ENCODE measurements at places on chromosomes 1 and 21.

DNA sequence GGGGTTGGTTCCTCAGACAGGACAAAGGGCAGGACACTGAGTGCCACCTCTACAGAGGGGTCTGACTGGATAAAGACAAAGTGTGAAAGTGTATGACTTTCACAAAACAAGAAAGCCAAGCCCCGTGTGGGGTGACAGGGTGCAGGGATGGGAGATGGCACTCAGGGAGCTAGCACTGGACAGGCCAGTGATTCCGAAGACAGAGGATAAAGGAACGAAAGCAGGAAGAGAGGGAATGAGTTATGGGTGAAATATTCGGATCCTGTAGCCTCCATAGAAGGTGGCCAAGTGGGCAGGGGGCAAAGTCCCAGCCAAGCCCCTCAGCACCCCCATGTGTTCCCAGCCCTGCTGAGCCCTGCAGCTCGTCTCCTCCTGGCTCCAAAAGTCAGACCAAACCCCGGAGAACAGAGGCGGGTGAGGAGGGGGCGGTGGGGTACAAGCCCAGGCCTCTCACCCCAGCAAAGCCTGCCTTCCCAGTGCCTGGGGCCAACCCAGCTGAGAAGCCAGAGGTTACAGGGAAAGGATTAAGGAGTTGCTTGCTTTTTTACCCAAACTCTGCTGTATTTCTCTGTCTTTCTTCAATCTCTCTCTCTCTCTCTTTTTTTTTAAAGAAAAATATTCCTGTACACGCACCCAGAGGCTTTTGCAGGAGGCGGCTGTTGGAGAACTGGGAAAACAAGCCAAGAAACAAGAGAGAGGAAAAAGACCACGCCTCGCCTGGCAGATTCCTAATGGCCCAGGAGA lies 14.0 kb upstream of the WASF2 start:
- DNase-seq, result no peak

DNA sequence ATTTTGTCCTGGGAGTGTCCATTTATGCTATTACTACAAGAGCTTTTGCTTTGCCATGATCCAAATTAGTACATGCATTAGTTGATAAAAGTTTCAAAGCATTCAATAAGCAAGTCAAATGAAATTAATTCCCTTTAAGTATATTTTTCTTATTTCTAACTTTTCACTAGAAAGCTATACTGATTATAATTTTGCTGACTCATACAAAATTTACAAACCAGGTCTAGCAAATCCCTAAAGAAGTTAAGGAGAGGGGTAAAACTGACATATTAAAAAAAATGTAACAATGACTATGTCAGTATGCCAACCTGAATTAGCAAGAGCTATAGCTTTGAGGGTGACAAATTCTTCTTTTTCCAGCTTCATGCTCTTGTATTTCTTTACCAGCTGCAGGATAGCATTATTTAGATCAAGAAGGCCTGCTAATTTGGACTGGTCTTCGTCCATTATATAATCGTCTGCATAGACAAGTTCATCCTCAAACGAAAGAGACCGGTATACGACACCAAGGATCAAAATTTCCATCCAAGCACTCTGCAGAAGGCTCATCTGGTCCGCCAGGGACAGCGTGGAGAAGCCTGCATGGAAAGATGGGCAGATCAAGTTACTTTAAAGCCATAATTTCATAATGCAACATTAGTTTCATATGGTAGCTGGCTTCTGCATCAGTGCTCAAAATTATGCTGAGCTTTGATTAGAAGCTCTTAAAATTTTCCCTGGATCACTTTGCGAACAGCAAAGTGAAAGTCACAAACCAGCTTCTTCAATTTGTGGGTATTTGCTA lies 95.8 kb upstream of the USH2A start:
- no peak for DNase-seq

DNA sequence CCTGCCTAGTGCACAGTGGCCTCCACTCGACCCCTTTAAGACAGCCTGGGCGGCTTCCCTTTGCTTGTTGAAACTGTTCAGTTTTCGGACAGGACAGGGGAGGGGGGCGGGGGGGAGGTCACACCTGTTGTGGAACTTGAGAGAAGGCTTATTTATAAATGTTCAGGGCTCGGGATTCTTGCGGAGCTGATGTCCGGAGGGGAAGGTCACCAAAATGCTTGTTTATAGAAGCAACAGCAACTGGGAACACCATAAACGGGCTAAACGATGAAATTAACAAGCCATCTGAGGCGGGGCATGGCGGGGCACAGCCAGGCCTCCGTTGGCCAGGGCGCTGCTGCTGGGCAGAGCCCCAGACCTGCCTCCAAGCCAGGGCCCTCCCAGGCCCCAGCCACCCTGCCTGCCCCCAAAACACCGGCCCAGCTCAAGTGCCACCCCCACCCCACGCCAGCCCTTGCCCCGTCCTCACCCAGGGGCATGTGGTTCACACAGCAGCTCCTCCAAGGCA lies 59.8 kb upstream of the CASZ1 start:
- no peak for DNase-seq

DNA sequence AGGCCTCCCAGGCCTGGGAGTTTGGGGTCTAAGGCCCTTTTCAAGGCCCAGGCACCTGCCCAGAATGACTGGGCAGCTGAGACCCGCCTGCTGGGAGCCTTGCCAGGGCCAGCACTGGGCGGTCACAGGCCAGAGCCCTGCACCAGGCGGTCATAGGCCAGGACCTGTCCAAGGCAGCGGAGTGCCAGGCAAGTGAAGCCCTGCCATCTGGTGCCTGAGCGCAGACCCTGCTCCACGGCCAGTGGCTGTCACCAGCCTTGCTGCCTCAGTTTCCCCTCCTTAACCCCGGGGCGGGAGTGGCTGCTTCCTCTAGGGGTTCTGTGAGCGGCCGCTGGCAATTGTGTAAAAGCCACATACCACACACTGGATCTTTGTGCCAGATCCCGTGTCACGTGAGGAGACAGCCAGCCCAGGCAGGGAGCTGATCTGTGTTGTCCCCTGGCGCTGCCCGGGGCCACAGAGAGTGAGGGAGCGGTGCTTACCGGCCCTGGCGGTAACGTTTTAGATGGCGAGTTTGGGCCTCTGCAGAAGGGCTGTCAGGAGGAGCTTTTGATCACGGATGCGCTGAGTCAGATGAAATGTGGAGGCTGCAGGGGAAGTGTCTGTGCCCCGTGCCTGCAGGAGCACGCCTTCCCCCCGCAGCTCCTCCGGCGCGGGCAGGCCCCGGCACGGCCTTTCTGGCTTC lies 4.6 kb downstream of the COL18A1 start:
- DNase-seq, result no peak

GRCh38 chr21:41338455-41338854 lies 21.9 kb downstream of the FAM3B start:
- no peak for DNase-seq

GRCh38 chr1:246681900-246682895 lies 42.0 kb upstream of the SCCPDH start:
- no peak for DNase-seq

- no peak for DNase-seq
These were observed 328.0 kb upstream of the B3GALT2 start for GRCh38 chr1:193514397-193514796.

- DNase-seq, result no peak
These were observed 1.4 kb downstream of the LDLRAD1 start for GRCh38 chr1:54016343-54017282.

- no peak for DNase-seq
These were observed 391.4 kb downstream of the MRPL39 start for GRCh38 chr21:25215698-25216384.

GRCh38 chr1:202202500-202203168 lies 9.0 kb downstream of the LGR6 start:
- DNase-seq, result no peak

- DNase-seq, result no peak
These were observed 1.4 kb upstream of the TNFRSF1B start for GRCh38 chr1:12165342-12165741.

GRCh38 chr1:86714561-86715244 lies 10.3 kb downstream of the SH3GLB1 start:
- DNase-seq, result no peak

DNA sequence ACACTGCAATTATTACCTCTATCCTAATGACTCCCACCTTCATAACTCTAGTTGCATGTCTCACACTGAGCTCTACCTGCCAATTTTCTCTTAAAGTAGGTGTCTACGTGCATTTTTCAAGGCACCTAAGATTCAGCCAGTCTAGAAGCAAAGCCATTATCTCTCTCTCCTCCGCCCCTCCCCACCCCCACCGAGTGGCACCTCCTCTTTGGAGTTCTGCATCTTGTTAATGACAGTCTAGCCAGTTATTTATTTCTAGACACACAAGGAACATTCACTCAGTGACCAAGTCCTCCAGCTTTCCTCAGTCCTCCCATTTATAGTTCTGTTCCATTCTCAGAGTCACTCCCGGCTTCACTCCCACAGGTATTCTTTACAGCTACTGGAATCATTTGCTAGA lies 47.6 kb downstream of the ASTN1 start:
- no peak for DNase-seq

DNA sequence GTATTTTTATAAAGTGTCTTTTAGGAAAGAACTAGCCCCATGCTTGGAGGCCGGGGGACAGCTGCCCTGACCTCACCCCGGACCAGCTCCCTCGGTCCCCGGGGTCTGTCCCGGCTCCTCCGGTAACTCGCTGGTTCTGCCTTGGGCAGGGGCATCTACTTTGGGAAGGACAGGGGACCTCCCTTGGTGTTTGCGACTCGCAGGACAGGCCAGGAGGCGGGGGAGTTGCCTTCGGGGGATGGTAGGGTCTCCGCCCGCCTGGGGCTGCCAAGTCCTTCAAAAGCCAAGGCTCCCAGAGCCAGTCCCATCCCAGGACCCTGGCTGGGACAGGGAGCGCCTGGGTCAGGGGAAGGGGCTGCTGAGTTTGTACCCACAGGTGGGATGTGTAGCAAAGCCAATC lies 157.9 kb downstream of the PEX14 start:
- DNase-seq, result no peak

DNA sequence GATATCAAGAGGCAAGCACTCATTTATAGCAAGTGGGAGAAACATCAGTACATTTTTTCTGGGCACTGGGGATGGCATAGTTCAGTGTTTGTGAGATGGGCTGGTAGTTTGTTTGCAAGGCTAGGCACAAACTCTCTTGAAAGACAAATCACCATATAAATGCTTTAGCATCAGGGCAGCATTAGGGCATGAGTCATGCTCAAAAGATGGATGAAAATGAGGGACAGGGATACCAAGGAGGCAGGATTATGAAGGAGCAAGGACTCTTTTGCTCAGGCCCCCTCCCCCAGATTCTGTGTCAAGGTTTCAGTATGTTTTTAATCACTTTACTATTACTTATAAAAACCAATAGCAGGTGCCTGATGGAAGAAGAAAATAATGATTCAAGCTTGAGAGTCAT lies 43.9 kb upstream of the CAMK1G start:
- DNase-seq, result no peak

DNA sequence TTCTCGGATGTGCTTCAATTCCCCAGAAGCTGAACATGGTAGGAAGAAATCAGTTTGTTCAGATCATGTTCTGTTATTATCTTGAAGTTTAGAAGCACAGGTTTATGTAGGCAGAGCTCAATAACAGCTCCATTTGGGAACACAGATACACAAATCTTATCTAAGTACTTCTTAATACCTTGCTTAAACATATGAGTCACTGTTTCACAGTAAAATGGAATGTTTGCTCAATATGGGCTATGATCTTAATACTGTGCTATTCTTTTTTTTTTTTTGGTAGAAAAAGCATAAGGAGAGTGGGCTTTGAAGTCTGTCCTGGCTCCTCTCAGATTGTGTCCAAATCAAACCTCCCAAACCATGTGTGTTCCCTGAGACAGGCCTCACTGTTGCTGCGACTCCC lies 13.4 kb downstream of the PROK1 start:
- no peak for DNase-seq

DNA sequence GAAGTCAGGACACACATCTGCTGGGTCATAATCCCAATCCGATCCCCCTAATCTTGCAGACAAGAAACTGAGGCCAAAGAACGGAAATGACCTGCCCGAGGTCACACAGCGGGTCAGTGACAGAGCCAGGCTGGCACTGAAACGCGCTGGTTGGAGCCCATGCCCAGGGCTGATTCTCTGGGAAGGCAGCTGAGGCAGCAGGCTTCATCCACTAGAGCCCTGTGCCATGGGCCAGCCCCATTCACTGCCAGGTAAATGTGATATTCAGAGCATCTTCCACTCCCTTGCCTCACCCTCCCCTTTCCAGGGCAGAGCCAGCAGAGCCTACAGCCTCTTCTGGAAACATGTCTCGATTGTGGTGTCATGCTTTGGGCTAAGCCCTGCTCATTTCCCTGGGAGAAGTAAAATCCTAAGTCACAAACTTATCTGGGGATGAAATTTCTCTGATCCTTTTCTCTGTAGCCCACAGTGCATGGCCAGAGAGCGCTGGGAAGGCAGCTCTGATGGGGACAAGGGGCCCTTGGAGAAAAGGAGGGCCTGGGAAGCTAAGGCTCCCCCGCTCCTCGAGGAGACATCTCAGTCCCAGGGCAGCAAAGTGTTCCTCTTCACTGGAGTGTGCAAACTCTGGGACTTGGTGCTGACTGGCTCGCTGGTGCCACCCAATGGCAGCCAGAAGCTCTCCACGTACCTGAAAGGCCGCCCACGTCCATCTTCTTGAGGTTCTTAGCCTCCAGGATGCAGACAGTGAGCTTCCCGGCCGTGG lies 110.4 kb downstream of the SYT2 start:
- peak; percentile 35 for DNase-seq

DNA sequence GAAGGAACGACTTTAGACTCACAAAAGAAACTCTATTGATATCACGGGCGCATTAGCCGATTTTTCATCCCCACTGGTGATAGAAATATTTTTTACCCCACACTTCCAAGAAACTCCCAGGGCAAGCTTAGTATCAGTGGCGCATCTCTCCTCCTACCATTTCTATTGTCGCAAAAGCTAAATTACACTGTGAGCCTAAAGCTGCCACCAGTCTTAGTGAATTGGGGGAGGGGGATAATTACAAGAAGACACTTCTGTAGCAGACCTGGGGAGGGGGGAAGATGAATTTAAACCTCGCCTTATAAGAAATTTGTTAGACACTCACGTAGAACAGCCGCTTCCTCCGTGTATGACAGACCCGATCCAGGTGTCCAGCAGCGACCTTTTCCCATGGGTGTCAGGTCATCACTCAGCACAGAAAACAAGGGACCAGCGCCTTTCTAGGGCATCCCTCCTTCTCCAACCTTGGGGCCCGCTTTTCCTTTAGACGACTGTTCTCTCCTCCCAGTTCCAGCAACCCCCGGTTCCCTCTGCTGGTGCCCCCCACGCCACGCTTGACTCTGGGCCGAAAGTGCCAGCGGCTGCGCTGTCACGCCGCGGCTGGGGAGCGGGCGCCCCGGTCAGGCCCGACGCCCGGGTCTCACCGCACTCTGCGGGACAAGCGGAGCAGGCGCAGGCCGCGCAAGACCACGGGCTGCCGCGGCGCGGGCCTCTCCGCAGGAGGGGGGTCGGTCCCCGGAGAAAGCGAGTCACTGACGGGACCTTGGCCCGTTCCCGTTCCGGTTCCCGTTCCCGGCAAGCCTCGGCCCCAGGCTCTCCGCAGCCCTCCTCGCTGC lies 821 bp downstream of the PHC2 start:
- DNase-seq, result peak; percentile 6

- no peak for DNase-seq
These were observed 14.9 kb downstream of the MAPKAPK2 start for GRCh38 chr1:206699626-206700025.

- no peak for DNase-seq
These were observed 57.4 kb downstream of the SSX2IP start for GRCh38 chr1:84632673-84633434.

Data from activated T-cell treated with anti-CD3 and anti-CD28 coated beads for 48 hours (primary cell).